ENCODE measurements at places on chromosomes 5 and 9.

GRCh38 chr5:171205375-171205774, 103.7 kb upstream of the TLX3 start:
- no peak for DNase-seq

- peak; percentile 11 for DNase-seq
Measured at GRCh38 chr5:139611703-139612584, 36.2 kb upstream of the CXXC5 start.

DNA sequence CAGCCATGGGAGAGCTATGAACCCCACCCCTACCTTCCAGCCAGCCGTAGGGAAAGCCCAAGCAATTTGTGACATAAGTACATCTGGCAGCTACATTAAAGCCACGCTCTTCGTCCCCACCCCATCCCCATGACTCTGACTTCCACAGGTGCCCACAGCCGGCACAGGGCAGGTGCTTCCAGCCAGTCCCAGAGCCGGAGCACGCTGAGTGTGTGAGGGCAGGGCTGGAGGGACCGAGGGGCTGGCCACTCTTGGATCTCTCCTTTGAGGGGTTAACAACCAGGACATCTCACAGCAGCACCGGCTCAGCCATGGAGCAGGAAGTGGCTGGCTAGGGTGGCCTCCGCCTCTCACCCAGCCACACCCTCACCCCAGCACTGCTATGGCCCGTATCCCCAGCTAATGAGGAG, 2.4 kb upstream of the FAM78A start:
- DNase-seq, result no peak

- no peak for DNase-seq
Measured at GRCh38 chr9:125977223-125977622, 230.1 kb downstream of the PBX3 start.

- DNase-seq, result no peak
Measured at GRCh38 chr5:176381423-176381822, 7.0 kb downstream of the NOP16 start.

DNA sequence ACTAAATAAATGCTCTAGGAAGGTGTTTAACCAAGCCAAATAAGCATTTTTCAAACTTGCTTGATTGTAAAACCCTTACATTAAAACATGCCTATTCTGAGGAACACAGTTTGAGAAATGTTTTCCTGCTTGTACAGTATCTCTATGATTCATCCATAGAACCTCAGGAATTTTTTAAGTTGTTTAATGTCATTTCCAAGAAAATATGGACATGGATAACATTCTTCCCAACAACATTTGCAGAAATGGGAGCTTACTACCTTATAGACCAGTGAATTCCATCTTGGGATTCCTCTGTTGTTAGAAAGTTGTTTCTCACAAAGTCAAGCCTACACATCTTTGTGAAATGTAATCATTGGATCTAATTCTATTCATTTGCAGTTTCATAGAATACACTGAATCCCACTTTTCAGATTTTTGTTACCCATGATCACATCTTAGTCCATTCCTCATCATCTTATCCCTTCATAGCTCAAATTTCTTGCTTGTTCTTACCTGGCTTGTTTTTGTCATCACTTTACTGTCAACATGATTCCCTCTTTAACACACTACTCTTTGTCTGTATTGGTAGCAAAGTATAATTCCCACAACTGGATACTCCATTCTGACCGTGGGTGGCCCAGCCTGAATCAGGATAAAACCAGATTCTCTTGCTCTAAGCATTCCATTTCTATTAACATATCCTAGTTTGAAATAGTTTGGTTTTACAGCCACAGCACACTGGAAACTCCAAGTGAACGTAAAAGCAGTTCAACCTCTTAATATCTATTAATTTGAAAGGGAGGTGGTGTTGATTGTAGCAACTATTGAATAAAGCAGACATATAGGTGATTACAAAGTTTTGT, 49.4 kb upstream of the PAPPA start:
- no peak for DNase-seq

DNA sequence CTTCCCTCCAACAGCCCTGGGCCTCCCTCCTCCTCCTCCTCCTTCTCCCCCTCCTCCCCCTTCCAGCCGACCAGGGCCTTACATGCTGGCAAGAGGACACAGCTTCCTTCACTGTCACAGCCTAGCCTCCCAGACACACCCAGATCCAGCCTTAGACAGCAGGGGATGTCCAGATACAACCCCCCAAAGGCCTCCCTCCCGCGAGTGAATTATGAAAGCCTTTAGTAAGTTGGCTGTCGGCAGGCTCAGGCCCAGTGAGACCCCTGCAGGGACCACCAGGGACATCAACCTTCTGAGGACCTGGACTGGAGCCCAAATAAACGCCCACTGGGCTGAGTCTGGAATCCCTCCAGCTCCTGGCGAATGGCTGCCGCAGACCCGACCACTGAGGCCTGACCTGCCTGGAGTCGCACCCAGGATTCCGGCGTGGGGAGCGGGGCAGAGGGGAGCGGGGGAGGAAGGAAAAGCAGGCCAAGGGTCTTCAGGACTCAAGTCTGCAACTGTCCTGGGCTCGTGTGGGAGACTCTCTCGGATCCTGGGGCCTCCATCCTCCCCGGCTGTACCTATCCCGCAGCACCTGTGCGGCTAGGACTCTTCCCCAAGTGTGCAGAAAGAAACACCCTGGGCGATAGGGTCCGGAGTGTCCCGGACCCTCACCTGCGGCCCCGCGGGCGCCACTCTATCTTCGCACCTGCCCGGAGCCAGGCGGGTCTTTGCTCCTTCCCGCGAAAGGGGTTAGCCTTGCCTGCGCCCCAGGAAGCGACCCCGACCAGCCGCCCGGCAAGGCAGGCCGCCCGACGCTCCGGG, 705 bp downstream of the SEPTIN8 start:
- DNase-seq, result no peak

DNA sequence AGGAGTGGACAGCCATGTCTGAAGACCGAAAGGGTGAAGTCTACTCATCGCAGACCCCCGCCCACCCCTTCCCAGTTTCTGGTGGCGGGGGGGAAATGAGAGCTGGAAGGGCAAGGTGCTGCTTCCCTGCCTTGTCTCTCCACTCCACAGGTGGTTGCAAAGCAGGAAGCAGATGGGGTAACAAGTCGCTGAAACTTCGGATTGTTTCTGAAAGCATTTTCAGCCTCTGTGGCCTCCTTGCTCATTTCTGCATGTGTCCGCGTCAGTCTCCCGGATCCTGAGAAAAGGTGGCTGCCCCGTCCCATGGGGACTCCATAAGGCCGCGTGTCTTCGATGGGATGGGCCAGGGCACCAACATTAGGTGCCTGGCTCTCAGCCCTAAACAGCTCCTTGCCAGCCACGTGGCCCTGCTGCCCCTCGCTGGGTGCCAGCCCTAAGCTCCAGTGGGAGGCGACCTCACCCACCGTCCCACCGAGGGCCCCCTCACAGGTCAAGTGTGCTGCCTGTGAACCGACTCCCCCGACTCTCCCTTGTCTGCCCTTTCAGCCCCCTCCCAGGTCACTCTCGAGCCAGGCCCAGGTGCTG, 971 bp downstream of the PHYKPL start:
- no peak for DNase-seq

GRCh38 chr5:96335873-96336272, 97.2 kb downstream of the PCSK1 start:
- DNase-seq, result no peak

DNA sequence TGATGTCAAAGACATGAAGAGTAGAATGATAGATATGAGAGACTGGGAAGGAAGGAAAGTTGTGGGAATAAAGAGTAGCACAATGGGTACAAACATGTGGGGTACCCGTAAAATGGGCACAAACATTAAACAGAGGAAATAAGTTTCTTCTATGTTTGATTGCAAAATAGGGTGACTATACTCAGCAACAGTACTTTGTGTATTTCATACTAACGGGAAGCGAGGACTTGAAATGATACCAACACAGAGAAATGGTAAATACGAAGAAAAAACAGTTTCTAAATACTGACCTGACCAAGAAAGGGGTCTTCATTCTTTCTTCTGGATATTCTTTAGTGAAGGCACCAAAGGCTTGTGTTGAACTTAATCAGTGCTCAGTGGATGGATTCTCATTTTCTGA, 31.1 kb downstream of the ATP6V0E1 start:
- DNase-seq, result no peak

DNA sequence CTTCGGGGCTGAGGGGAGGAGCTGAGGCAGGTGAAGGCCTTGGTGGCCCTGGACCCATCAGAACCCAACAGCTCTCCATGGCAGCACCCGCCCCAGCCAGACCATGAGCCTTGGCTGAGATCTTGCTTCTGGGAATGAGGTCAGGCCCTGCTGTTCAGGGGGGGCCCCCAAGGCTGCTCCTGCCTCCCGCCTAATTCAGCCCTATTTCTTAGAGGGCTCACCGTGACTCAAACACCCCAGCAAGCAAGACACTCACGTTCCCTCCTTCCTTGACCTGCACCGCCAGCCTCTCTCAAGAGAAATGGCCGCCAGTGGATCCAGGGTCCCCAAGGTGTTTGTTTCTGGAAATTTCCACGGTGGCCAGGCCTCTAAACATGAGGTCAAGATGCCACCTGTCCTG, 61.4 kb upstream of the PPP1R26 start:
- no peak for DNase-seq

- no peak for DNase-seq
Measured at GRCh38 chr5:27129926-27130325, 91.5 kb upstream of the CDH9 start.

DNA sequence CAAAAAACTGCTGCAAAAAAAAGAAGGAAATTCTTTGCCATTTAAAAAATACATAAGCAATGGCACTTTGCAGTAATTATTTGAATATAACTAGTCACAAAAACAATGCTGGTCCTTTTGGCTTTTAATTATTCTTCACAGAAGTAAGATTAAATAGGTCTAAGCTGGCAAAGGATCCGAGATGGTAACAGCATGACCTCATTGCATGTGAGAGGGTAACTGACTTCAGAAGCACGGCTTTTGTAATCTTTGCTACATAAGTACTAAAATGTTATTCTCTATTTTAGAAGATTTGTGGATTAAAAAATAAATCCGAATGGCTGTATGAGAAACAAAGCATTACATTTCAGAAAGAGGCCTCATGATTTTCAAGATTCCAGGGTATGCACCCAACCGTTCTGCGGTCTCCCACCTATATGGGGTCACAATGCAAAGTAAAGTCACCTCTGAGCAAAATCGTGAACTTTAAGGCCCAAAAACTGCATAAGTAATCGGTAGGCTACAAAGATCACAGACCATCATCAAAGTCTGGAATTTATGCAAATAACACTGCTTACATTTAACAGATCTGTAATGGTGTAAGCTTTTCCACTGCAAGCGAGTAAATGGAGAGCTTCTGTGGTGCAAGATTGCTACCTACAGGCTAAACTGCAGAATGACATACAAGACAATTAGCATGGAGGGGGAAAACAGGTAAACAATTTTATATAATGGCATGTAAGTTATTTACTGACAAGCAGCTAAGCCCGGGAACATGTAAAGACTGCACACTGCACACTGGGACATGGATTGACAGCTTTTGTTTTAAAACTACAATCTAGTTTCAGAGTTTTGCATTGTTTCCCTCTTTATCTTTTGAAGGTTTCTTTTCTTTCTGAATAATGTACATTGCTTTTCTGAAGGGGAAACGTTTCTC, 231.6 kb downstream of the SLF1 start:
- peak; percentile 3 for DNase-seq

- no peak for DNase-seq
Measured at GRCh38 chr5:35052838-35053237, 5.1 kb upstream of the AGXT2 start.

- DNase-seq, result no peak
Measured at GRCh38 chr5:83744821-83745220, 24.2 kb upstream of the HAPLN1 start.

- no peak for DNase-seq
Measured at GRCh38 chr9:115495052-115495635, 377.2 kb upstream of the TNC start.

DNA sequence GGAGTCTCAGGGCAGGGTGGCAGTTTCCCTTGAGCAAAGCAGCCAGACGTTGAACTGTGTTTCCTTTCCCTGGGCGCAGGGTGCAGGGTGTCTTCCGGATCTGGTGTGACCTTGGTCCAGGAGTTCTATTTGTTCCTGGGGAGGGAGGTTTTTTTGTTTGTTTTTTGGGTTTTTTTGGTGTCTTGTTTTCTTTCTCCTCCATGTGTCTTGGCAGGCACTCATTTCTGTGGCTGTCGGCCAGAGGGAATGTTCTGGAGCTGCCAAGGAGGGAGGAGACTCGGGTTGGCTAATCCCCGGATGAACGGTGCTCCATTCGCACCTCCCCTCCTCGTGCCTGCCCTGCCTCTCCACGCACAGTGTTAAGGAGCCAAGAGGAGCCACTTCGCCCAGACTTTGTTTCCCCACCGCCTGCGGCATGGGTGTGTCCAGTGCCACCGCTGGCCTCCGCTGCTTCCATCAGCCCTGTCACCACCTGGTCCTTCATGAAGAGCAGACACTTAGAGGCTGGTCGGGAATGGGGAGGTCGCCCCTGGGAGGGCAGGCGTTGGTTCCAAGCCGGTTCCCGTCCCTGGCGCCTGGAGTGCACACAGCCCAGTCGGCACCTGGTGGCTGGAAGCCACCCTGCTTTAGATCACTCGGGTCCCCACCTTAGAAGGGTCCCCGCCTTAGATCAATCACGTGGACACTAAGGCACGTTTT, 3.5 kb upstream of the PHYHD1 start:
- no peak for DNase-seq

DNA sequence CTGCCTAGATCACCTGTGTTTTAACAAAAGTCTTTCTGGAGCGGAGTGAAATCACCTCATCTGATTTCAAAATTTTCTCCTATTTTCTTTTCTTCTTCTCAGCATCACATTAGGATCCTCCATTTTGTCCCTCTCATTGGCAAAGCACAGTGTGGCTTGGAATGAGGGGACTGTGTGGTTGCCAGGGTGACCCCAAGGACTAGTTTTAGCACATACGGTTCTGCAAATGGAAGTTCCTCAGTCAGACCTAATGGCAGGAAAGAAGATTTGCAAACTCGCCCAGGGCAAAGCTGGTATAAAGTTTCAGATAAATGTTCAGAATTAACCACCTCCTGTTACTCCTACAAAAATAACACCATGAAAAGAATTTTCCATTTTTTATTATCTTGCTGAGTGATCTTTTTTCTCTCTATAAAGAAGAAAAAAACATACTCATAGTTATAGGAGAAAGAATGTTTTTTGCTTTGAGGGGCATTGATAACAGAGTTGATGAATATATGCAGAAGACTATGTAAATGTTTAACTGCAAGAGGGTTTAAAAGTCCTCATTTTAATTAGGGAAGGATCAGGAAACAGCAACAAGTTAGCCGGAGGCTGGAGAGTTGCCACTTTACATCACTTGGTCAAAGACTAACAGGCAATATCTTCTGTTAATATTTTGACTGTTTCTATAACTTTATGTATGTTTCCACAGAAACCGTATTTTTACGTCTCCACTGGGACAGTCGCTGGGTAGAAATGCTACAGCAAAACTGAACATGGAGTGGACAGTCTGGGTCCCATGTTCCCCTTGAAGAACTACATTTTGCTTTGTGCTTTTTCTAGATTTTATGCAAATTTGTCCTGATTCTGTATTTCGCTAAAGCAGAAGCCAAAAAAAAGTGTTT, 257.8 kb downstream of the NR2F1-AS1 start:
- no peak for DNase-seq

GRCh38 chr5:80069918-80070318, 34.8 kb downstream of the THBS4 start:
- DNase-seq, result no peak

DNA sequence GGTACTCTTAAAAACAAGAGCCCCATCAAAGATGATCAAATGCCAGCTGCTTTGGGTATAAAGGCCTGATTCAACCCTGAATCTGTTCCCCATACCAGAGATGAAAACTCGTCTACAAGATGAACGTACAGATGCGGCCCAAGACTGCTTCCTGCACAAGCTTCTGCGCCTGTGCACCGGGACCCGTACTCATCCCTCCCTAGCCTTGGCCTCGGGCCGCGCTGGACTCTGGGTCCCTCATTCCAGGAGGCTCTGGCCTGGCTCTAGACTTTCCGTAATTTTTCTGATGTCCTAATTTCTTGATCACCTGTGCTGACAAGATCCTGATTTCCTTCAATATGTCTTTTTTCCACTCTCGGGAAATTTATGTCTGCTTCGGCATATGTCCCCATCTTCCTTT, 612.3 kb downstream of the BNC2 start:
- no peak for DNase-seq

All from CD8-positive, alpha-beta T cell (primary cell).